ENCODE measurements at places on chromosomes 12 and 14. TPM values are rescaled to one million over a fixed set of nuclear protein-coding genes. Genes with fewer than 3 reads are reported as not detected.
A peak's percentile ranks its signal among the peaks of the same experiment; 100 is the strongest.

SLC8A3 gene
- 11.1 TPM for total RNA-seq

CCDC196 gene
- total RNA-seq = not detected

DPF3 gene
- total RNA-seq = 9.6 TPM

KRT71 gene
- total RNA-seq = 0.06 TPM

PRKD1 gene
- total RNA-seq = 22.1 TPM

ESPL1 gene
- total RNA-seq = 4.5 TPM

DNA sequence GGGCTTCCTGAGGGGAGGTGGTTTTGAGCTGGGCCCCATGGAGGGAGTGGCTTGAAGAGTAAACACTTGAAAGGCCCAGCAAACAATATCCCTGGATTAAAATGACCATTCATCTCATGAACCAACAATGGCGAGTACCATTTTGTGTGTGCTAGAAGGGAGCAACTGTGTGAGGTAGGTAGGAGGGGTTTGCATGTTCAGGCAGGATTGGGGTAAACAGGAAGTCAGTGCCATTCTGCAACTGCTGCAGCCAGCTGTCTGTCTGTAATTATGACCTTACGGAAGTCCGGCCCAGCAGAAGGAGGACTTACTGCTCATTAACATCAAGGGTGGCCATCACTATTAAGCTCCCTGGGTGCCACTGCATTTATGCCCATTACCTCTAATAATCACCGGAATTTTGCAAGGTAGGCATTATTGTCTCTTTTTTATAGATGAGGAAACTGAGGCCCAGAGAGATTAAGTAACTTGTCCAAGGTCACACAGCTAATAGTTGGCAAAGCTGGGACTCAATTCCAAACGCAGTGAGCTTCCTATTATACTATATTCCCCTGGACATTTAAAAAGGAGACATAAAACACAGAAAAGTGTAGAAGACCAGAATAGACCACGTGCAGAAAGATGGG, 16.6 kb upstream of the IFI27L2 start:
- no peak overlapping the region for H3K4me3 ChIP-seq
- no peaks in the 10 kb centered on the region for H3K36me3 ChIP-seq
- no peaks in the 10 kb centered on the region for H3K4me1 ChIP-seq

DNA sequence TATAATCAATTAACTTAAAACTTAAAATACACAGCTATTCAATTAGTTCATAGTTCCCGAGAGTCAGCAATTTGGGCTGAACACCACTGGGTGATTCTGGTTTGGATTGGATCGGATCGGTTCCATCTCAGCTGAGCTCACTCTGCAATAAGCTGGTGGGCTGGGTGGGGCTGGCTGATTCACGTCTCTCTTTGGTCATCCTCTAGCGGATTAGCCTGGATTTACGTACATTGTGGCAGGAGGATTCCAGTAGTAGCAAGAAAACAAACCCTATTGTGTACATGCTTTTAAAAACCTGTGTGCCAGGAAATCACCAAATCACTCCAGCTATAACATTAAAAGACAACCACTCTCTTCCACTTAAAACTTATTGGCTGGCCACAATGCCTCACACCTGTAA, 3.2 kb upstream of the CLEC4C start:
- H3K4me3 ChIP-seq = no peak overlapping the region
- no peaks in the 10 kb centered on the region for H3K36me3 ChIP-seq
- DNase-seq = no peak
- H3K27ac ChIP-seq = no peak overlapping the region

DNA sequence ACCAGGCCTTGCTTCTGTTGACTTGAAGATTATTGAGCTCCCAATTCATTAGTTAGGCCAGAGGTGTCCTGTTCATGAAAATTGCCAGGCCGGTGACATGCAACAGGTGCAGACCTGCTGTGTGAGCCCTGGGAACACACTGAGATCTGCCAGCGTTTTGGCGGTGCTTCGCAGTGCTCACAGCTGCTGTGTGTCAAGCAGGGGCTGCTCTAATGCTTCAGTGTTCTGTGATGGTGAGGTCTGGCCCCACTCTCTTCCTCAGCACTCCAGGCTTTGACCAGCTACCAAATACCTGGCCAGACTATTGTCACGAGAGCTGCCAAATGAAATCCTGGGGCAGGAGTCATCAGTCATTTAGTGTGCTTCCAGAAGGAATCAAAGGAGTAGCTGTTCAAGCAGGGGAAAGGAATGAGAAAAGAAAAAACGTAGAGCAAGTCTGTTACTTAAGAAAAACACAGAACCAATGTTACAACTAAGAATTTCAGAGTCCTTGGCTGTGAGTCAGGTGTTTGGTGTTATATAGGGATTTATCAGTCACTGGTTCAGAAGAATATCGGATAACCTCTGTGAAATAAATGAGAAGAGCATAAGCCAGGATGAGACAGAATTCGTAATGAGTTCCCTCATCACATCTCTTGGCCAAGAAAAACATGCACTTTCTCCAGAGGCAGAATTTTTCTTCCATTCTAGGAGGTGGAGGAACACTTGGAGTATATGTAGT, 150.8 kb downstream of the FBXL14 start:
- H3K4me1 ChIP-seq = peaks cover 3% of the 10 kb centered on the region
- no peaks in the 10 kb centered on the region for H3K27me3 ChIP-seq
- DNase-seq = no peak
- H3K27ac ChIP-seq = peak overlapping the region; percentile 42
- peaks cover under 1% of the 10 kb centered on the region for H3K36me3 ChIP-seq

DNA sequence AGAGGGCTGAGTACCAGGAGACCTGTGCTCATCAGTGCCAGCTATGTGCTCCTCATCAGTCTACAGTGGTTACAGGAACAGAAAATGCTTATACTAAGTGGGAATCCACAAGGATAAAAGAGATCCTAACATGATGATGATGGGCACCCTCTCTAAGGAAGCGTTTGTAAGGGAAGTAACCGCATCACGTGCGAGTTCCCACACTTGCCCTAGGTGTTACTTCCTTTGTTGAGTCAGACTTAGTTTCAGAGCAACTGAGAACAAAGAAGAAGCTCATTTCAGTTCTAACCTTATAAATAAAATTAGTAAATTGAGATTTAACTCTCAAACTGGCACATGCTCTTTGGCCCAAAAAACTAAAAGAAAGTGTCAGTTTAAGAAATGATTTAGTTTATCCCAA, 956.4 kb upstream of the TMEM132C start:
- no peak for DNase-seq
- H3K4me1 ChIP-seq = no peaks in the 10 kb centered on the region
- H3K36me3 ChIP-seq = no peaks in the 10 kb centered on the region
- no peak overlapping the region for H3K27ac ChIP-seq

GRCh38 chr12:113467142-113467501, 4.5 kb downstream of the LHX5 start:
- peaks cover 97% of the 10 kb centered on the region for H3K27me3 ChIP-seq
- no peak for DNase-seq
- peak overlapping the region; percentile 21 for H3K4me3 ChIP-seq

GRCh38 chr12:24008166-24008565, 58.7 kb upstream of the SOX5 start:
- no peaks in the 10 kb centered on the region for H3K4me1 ChIP-seq
- no peak overlapping the region for H3K27ac ChIP-seq
- no peaks in the 10 kb centered on the region for H3K36me3 ChIP-seq
- no peaks in the 10 kb centered on the region for H3K27me3 ChIP-seq
- no peak for DNase-seq

DNA sequence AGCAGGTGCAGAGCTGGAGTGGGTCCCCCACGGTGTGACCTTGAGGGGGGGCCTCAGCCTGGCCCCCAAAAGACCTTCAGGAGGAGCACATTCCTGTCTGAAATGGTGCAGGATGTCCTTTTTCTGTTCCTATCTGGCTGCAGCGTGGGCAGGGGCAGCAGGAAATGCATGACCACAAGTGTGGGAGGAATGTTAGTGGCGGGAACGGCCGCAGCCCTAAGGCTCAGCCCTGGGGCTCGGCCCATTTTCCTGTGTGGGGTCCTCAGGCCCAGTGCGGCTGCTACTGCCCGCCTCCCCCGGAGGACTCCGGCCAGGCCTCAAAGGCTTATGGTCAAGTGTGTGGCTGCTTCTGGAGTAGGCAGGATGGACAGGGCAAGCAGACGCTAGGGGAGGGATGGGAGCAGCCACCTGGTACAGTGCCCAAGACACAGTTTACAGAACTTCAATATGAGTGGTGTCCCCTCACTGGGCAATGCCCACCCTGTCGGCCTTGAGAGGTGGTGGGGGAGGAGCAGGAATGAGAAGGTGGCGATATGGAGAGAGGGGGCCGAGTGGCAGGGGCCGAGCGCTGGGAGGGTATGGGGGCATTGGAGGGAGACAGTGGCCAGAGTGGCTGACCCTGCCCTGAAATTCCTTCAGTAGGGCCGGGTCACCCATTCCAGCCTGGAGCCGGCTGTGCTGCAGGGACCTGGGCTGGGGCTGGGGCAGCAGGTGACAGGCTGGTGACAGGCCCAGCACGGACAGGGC, 137.4 kb downstream of the CALM1 start:
- H3K4me1 ChIP-seq = peaks cover 25% of the 10 kb centered on the region
- H3K27ac ChIP-seq = no peak overlapping the region
- DNase-seq = no peak
- H3K36me3 ChIP-seq = peaks cover 52% of the 10 kb centered on the region
- no peak overlapping the region for H3K4me3 ChIP-seq

GRCh38 chr12:103824845-103825244, 16.2 kb downstream of the NT5DC3 start:
- H3K4me3 ChIP-seq = no peak overlapping the region
- H3K27me3 ChIP-seq = no peaks in the 10 kb centered on the region
- no peaks in the 10 kb centered on the region for H3K36me3 ChIP-seq
- H3K27ac ChIP-seq = no peak overlapping the region
- peaks cover 6% of the 10 kb centered on the region for H3K4me1 ChIP-seq

DNA sequence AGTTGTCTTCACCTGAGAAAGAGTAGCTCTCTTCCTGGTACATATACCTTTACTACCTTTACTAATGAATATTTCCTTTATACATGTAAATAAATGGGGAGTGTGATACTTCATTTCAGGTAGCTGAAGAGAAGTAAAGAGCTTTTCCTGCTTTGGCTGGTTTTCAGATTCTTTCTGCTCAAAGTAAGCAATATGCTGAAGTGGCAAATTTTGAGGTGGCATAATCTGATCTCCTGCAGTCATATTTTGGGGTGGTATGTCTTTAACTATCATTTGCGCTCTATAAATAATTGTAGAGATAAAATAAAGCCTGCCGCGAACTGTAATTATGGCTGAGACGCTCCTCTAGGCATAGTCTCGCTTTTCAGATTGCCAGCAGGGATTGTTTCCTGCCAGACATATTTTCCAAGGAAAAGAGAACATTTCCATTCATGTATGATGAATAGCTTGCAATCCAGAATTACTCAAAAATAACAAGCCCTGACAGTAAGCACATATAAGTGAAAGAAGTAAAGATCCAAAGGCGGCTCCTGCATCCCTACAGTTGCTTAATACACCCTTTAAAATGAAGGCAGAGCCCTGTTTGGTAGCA, 200.7 kb downstream of the C12orf50 start:
- no peaks in the 10 kb centered on the region for H3K36me3 ChIP-seq
- DNase-seq = peak; percentile 80
- no peak overlapping the region for H3K27ac ChIP-seq
- H3K4me3 ChIP-seq = no peak overlapping the region
- no peaks in the 10 kb centered on the region for H3K4me1 ChIP-seq

- no peak overlapping the region for H3K4me3 ChIP-seq
- no peaks in the 10 kb centered on the region for H3K27me3 ChIP-seq
- DNase-seq = peak; percentile 34
Measured at GRCh38 chr12:45912774-45913173, 77.6 kb downstream of the SCAF11 start.

DNA sequence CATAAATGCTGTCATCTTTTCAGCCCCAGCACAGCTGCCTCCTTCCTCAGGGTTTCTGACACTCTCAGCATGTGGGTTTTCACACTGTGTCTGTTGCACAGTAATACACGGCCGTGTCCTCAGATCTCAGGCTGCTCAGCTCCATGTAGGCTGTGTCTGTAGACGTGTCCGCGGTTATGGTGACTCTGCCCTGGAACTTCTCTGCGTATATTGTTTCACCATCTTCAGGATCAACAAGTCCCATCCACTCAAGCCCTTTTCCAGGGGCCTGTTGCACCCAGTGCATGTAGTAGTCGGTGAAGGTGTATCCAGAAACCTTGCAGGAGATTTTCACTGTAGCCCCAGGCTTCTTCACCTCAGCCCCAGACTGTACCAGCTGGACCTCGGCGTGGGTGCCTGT, 1210.6 kb downstream of the TMEM121 start:
- DNase-seq = no peak
- no peak overlapping the region for H3K4me3 ChIP-seq
- H3K27me3 ChIP-seq = no peaks in the 10 kb centered on the region
- H3K4me1 ChIP-seq = no peaks in the 10 kb centered on the region

DNA sequence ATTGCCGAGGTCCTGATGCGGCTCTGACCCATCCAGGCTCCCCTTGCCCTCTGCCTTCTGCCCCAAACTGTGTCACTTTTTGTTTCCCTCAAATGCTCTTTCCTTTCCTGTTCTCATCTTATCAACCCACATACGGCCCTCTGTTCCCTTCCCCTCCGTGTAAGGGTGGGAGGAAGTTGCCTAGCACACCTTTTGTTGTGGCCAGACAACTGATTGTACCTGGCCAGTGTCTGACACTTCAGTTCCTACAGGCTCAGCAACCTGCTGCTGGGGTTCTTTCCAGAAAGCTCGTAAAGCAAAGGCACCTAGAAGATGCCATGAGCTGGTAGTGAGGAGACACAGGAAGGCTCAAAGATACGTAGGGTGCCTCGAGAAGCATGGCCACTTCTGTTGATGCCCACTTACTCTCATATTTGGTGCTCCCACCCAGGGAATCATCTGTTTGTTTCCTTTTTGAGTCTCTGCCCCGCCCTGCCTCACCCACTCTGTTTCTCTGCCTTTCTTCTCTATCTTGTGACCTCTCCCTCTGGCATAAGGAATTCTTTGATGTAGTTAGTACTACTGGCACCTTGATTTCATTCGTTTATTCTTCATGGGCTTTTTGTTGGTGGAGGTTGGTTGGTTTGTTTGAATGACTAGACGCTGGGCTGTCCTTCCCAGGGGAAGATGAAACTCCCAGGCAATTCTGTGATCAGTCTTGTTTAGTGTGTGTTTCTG, 152.4 kb upstream of the FKBP4 start:
- H3K4me3 ChIP-seq = no peak overlapping the region
- H3K27me3 ChIP-seq = no peaks in the 10 kb centered on the region
- H3K4me1 ChIP-seq = peaks cover 10% of the 10 kb centered on the region

GRCh38 chr14:72291908-72292688, 359.9 kb downstream of the RGS6 start:
- no peaks in the 10 kb centered on the region for H3K27me3 ChIP-seq
- peak; percentile 66 for DNase-seq
- peak overlapping the region; percentile 43 for H3K27ac ChIP-seq
- H3K4me3 ChIP-seq = no peak overlapping the region
- H3K4me1 ChIP-seq = no peaks in the 10 kb centered on the region

- no peaks in the 10 kb centered on the region for H3K4me1 ChIP-seq
- no peak for DNase-seq
- H3K27ac ChIP-seq = no peak overlapping the region
- H3K4me3 ChIP-seq = no peak overlapping the region
- H3K27me3 ChIP-seq = no peaks in the 10 kb centered on the region
Measured at GRCh38 chr12:74488134-74488533, 49.5 kb upstream of the ATXN7L3B start.
